ENCODE measurements at places on chromosomes 5 and 9. TPM values are rescaled to one million over a fixed set of nuclear protein-coding genes. Genes with fewer than 3 reads are reported as not detected.

C9orf153 gene
- not detected for polyA plus RNA-seq

PNPLA7 gene
- 1.9 TPM for polyA plus RNA-seq

ACTBL2 gene
- not detected for polyA plus RNA-seq

PHF19 gene
- polyA plus RNA-seq, result 34.9 TPM

FAM169A gene
- 24.8 TPM for polyA plus RNA-seq

NUTM2F gene
- not detected for polyA plus RNA-seq

C7 gene
- 143 TPM for polyA plus RNA-seq

PRLR gene
- polyA plus RNA-seq, result 1.5 TPM

TXNDC8 gene
- not detected for polyA plus RNA-seq

PKN3 gene
- polyA plus RNA-seq, result 9.1 TPM

C9orf152 gene
- polyA plus RNA-seq, result 0.47 TPM

KCNN2 gene
- 6.5 TPM for polyA plus RNA-seq

CACFD1 gene
- polyA plus RNA-seq, result 30.6 TPM

CTNND2 gene
- 2.9 TPM for polyA plus RNA-seq

ANGPTL2 gene
- polyA plus RNA-seq, result 12.4 TPM

All from left renal pelvis (tissue), 4 donors.